AG08396 (cell line): ENCODE measurements at places on chromosomes 13 and 19.

DNA sequence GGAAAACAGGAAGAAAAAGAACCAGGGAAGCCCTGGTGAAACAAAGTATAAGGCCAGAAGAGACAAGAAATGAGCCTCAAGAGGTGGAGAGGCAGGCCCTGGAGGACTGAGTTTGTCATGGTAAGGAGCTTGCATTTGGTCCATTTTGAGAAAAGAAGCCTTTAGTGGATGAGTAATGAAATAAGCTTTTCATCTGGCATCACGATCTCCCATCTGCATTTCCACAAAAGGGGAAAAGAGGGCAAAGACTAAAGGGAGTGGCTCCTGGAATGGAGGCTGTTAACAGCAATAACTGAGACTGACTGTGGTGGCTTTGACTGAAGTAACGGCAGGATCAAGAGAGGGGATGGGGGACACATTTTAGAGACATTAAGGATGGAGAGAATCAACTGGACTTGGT, 148.8 kb upstream of the NBEA start:
- no peak for DNase-seq

GRCh38 chr19:46716672-46717033, 261 bp downstream of the PRKD2 start:
- peak; percentile 46 for DNase-seq

GRCh38 chr19:2424686-2425621, 2.4 kb downstream of the TIMM13 start:
- DNase-seq: peak; percentile 76

DNA sequence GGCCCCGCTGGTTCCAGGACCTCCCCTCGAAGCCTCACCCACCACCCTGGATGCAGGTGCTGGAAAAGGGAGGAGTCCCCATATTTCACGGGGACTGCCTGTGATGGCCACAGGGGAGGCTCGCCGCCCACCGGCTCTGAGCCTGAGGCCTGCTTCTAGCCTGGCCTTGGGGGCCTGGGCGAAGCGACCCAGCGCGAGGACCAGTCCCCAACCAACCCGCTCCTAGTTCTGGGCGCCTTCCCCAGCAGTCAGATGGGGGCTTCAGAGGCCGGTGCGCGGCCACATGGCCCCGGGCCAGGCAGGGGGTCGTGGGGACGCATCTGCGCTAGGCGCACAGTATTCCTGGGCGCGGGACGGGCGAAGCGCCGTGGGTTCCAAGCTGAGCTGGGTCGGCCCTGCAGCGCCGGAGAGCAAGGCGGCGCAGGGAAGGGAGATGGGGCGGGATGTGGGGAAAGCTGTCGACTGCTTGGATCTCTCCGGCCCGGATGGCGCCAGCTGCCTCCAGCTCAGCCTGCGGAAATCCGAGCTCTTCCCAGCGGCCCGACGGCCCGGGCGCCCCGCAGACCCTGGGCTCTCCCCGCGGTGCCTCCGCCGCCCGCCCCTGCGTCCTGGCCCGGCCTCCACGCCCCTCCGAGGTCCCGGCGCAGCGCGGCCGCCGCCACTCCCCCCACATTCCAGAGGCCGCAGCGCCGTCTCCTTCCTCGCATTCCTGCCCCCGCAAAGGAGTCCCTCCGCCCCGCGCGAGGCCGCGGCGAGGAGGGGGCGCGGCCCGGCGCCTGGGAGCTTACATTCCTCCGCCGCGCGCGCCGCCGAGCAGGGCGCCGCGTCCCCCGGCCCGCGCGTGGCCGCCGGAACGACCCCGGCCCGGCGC, at the start of gene WTIP:
WTIP (plus strand) TSS at position 788 of the 871 bp plus-strand sequence. CDS start 217 bp downstream, outside the sequence.
- peak; percentile 95 for DNase-seq

DNA sequence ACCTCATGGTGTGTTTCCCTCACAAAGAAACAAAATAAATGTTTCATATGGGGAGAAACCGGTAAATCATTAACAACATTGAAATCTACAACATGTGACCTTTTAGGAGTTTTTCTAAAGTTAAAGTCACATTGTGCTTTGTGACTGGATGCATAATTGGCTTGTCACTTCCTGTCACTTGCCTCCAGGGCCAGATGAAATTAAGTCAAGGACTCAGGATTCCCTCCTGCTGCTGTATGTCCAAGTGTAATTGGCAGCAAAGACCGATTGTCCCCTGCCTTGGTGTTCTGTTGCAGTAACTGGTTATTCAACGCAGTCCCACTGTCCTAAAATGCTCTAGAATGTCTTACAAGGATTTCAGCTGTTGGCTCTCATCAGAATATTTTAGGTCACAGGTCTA, 448.2 kb downstream of the LIG4 start:
- DNase-seq: no peak

DNA sequence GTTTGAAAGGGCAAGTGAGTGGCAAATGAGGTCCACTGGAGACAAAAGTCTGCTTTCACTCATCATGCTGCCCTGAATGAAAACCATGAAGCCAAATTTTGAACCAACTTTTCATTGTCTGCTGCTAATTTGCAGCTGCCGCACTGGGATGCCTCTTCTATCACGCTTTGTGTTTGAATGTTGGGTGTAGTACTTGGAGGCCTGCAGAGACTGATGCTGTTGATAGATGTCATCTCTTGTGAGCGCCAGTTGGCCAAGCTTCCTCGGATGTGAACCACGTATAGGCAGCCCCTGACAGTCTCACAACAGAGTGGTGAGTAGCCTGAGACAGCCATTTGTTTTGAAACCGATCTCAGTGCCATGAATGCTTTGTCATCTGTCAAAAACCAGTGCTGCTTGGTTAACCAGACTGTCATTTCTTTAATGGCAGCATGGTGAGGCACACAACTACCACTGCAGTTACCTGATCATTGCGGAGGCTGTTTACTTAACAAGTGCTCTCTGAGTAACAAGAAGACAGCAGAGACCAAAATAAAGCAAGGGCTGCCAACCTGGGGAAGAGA, 31.2 kb upstream of the SLC10A2 start:
- no peak for DNase-seq

DNA sequence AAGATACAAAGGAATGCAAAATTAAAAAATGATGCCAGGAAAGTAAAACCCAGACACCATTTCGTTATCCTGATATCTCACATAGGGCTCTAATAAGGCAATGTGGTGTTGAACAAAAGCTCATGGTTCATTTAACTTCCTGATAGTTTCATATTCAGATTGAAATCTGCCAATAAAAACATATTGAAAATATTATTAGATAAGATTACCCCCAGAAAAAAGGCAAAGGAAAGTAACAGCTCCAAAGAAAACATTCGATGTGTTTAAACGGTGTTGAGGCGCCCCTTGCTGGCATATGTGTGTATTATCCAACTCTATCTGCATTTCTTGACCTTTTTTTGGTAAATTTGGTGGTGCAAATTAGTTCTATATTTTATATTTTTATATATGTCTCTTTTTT, 75.9 kb downstream of the ESD start:
- DNase-seq: peak; percentile 31

- DNase-seq: no peak
These were observed 11.3 kb upstream of the PRKD2 start for GRCh38 chr19:46728208-46728607.

DNA sequence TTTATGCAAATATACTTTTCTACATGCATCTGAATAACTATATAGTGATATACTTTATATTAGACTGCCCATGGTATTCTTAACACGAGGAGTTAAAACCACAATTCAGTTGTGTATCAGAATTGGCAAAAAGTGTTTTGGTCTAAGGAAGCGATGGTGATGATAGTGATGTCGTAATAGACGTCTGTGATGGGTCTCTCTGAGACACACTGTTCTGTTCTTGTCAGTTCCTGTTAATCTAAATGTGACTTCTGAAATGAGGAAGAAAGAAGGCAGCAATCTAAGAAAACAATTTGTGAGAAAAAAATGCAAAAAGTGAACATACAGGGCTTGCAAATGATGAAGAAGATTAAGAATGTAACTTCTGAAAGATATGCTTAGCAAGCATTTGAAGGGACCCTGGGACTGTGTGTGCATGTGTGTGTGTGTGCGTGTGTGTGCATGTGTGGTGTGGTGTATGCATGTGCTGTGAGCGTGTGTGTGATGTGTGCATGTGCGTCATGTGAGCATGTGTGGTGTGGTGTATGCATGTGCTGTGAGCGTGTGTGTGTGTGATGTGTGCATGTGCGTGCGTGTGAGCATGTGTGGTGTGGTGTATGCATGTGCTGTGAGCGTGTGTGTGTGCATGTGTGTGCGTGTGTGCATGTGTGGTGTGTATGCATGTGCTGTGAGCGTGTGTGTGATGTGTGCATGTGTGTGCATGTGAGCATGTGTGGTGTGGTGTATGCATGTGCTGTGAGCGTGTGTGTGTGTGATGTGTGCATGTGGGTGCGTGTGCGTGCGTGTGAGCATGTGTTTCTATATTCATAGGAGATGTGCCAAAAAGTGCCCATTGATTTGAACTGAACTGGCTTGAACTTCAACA, 131.8 kb downstream of the IRS2 start:
- DNase-seq: no peak

GRCh38 chr13:18944501-18945068, 237.0 kb downstream of the TUBA3C start:
- no peak for DNase-seq

DNA sequence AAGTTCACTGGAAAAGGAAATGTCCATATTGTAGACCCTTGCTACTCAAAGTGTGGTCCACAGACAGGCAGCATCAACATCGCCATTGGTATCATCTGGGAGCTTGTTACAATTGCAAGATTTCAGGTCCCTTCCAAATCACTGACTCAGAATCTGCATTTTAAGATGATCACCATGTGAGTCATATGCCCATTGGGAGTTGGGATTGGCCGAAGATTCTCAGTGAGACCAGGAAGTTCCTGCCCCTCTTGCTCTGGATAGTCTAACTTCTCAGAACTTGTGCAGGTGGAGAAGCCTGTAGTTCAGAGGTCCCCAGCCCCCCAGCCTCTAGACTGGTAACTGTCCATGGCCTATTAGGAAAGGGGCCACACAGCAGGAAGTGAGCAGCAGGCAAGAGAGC, 48.9 kb upstream of the URAD start:
- no peak for DNase-seq

- DNase-seq: no peak
These were observed 94.7 kb downstream of the RNASEH2B start for GRCh38 chr13:51004111-51004865.

- DNase-seq: no peak
These were observed 500 bp downstream of the AP3D1 start for GRCh38 chr19:2150794-2151338.

GRCh38 chr13:59776924-59777690, 386.6 kb downstream of the DIAPH3 start:
- peak; percentile 28 for DNase-seq

DNA sequence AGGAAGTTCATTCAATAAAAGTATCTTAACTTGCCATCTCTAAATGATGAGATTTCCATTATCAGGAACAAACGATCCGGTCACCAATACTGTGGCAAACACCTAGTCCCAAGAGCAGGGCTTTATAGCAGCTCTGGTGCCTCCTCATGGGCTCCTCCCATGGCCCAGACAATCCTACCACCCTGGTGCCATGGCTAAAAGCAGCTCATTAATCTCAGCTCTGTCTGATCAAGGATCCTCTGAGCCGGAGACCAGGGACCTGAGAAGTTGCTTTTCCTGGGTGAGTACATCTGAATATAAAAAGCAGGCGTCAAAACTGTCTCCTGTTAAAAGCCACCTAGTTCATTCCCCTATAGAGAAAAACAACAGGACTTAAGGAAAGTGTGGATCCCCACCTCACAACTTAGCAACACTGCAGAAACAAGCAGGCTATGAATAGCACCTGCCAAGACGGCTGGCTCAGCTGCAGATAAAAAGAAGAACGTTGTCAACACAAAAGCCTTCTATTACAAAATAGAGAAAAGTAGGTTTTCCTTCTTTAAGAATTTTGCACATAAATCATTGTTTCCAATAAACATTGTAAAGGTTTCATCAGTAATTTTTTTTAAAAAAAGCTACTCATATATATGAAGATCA, 30.3 kb downstream of the TSHZ3 start:
- DNase-seq: no peak

DNA sequence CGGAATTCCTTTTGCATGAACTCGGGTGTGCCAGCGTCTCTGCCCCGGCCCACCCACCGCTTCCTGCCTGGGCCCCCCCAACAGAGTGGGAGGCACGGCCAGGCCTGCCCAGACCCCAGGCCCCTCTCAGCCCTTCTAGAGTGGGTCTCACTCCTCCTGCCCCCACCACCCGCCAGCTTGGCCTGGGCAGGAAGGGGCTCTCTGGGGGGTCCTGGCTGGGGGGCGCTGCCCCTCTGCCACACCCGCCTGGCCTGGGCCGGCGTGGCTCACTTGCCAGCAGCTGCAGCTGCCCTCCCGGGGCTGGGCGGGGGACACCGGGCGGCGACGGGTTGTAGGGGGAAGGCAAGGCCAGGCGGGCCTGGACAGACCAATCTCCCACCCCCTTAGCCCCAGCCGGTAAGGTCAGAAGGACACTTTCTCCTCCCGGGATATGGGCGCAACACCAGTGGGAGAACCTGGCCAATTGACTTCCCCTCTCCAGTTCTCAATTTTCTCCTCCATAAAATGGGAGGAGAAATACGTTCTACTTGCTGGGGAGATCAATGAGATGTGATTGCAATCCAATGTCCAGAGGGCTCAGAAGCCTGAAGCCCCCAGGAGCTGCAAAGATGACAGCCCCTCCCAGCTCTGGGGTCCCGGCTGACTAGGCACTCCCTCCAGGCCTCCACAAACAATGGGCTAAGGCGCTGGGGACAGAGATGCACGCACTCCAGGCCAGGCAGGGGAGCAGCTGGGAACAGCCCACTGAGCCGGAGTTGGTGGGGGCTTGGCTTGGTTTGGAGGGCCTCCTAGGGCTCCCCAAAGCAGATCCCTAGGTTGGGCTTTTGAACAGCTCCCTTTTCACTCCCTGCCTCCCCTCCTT, 2.4 kb downstream of the CRLF1 start:
- peak; percentile 6 for DNase-seq

DNA sequence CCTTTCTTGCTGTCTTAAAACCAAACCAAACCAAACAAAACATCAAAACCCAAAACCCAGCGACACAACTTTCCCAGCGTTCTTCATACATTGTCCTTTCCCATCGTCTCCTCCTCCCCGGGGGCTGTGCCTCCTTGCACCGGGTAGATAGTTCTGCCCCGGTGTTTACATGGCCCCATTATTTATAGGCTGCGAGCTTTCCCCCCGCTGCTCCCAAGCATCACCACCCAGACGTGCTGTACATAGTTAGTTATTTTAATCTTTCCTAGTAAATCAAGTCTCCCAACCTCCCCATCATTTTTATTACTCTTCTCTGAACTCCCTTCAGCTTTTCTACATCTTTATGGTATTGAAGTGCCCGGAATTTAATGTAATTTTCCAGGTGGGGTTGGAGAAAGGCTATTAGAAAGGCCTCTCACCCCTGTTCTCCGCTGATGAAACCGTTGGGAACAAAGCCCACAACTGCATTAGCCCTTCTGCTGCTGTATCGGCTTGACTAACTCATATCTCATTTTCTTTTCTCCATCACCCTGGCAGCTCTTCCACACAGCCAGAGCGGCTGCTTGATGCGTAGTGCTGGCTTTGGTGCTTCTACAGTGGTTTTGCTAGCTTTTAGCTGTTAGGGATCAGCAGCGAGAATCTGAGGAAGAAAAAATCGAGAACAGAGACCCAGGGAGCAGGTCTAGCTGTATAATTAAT, 53.1 kb downstream of the FGF9 start:
- no peak for DNase-seq
